ENCODE measurements at places on chromosomes 1 and 21.

GRCh38 chr1:166064313-166064926, 102.4 kb downstream of the FAM78B start:
- no peak for DNase-seq

DNA sequence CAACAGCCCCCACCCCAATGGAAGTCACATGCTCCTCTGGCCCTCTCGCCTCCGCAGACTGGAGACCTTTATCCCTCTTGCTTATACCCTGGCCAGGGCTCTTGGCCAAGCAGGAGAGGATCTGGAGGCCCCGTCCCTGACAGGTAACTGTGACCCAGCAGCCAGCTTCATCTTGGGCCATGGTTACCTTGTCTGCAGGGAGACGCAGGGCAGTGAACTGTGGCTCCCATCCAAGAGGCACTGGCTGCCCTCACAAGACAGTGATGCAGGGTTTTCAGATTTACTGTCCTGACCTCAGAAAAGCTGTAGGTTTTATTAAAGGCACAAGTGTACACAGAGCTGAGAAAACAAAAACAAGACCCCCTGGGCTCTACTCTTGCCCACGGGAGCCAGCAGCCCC, 96.7 kb upstream of the KLHDC7A start:
- no peak for DNase-seq

DNA sequence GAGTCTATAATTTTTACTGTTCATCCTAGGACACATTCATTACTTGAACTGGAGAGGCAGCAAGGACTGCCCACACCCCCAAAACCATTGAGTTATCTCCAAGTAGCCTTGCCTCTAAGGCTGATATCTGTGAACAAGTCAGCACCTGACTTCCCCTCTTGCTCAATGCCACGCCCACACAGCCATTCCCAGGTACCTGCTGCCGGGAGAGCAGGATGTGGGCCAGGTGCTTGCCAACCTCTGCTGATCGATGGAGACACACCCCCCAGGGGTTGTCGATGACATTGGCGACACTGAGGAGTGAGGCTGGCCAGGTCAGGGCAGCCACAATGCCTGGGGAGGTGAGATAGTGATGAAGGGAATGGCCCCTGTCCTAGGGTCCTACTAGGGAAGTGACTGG, 60.1 kb downstream of the TMCO4 start:
- DNase-seq = no peak

DNA sequence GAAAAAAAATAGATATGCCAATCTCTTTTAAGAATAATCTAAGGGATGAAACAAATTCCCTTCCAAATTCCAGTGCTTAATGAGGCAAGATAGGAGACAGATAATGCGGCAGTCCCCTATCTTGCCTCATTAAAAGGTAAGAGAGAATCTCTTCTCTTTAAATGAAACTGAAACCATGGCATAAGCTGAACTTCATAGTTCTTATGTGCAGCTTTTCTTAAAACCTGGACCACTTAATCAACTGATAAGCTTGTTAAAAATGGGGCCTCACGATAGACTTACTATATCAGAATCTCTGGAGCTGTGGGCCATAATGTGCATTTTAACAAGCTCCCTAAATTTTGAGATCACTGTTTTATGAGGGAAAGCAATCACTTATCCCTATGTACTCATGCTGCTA, 79.2 kb downstream of the NIBAN1 start:
- DNase-seq = no peak

- no peak for DNase-seq
Measured at GRCh38 chr1:231606712-231607111, 19.9 kb upstream of the DISC1 start.

DNA sequence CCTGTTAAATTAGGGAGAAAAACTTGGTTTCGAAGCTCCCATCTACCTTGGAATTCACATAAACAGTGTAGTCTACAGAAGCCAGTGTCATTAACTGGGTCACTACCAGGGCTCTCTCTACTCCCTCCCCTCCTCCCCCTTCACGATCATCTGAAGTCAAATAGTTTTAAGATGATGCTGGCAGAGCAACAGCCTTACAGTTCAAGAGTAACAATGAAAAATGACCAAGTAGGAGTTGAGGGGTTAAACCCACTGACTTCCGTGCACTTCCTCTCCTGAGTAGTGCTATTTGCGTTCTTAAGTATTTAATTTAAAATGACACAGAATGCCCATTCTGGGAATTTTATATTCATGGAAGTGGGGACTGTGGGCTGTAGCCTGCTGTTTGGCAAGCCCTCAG, 236.9 kb downstream of the SIPA1L2 start:
- DNase-seq = no peak

GRCh38 chr21:19490481-19490880, 1086.9 kb upstream of the TMPRSS15 start:
- no peak for DNase-seq

- no peak for DNase-seq
Measured at GRCh38 chr1:156712626-156713025, 7.2 kb upstream of the CRABP2 start.

DNA sequence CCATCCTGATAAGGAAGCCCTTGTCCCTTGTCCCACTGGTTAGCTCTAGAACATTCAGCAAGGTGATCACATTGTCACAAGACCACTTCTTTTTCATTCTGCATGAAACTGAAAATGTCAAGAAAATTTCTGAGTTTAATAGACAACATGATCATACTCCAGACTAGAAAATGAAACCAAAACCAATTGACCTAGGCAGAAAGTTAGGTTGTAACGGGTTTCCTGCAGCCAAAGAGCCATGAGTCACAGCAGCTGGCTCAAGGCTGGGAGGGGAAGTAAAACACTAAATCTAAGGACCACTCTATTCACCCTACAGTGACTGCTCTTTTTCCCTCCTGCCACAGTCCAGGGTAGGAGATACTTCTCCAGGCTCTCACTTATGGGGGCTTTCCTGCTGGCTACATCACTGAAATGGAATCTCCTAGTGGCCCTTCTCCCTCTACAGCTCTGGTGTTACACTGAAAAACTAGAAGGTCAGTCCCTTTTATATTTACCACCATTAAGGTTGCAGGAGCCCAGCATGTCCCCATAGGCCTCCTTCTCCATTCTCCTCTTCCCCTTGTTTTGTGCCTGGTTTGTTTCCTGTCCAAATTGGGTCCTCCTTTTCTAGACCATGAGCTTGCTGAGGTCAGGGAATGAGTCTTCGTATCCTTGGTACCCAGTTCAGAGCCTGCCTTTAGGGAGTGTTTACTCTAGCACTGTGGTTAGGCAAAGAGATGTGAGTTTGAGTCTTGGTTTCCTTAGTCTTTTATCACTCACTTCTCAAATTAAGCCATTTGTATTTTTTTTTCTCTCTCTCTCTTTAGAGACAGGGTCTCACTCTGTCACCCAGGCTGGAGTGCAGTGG, 236.5 kb upstream of the JUN start:
- DNase-seq = no peak

GRCh38 chr1:192601143-192601542, 25.6 kb downstream of the RGS1 start:
- DNase-seq = no peak

DNA sequence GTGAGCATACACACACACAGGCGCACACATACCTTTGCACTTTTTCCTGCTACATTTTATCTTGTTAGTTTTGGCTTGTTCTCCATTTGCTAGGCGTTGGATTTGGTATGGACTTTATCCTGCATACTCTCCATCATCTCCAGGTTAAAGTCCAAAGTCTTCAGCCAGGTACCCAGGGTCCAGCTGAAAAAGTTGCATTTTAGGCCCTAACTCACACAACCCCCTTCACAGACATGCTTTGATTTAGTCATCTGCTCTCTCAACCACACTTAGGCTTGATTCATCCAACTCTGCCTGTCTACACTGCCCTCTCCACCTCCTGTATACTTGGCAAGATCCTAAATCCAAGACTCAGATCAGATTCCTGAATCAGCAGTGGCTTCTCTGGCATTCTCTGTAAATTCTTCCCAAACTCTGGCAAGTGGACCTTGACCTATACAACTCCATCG, 10.7 kb upstream of the LAMB3 start:
- no peak for DNase-seq

GRCh38 chr1:185444676-185445075, 127.6 kb upstream of the IVNS1ABP start:
- DNase-seq = no peak

GRCh38 chr1:62597281-62597680, at the start of gene ANGPTL3:
Gene ANGPTL3, plus strand, starts transcription at chr1:62597520. Its CDS starts 47 bp downstream, at chr1:62597567.
- no peak for DNase-seq

DNA sequence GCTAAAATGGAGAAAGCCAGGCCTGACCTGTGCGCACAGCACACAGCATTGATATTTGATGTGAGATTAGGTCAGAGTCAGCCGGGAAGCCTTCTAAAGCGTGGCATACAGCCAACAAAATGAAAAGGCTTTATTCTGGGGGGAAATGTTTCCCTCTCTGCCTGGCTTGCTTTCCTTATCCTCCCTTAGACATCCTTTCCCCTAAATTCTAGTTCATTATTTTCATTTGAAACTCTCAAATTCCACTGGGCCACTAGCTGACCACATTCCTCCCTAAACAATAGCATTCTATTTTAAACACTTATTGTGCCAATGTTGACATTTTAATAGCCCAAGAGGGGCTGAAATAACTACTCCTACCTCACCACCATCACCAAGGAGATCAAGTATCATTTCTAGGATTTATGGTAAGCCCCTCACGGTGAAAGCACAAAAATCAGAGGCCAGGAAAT, 49.4 kb downstream of the LEPR start:
- no peak for DNase-seq

DNA sequence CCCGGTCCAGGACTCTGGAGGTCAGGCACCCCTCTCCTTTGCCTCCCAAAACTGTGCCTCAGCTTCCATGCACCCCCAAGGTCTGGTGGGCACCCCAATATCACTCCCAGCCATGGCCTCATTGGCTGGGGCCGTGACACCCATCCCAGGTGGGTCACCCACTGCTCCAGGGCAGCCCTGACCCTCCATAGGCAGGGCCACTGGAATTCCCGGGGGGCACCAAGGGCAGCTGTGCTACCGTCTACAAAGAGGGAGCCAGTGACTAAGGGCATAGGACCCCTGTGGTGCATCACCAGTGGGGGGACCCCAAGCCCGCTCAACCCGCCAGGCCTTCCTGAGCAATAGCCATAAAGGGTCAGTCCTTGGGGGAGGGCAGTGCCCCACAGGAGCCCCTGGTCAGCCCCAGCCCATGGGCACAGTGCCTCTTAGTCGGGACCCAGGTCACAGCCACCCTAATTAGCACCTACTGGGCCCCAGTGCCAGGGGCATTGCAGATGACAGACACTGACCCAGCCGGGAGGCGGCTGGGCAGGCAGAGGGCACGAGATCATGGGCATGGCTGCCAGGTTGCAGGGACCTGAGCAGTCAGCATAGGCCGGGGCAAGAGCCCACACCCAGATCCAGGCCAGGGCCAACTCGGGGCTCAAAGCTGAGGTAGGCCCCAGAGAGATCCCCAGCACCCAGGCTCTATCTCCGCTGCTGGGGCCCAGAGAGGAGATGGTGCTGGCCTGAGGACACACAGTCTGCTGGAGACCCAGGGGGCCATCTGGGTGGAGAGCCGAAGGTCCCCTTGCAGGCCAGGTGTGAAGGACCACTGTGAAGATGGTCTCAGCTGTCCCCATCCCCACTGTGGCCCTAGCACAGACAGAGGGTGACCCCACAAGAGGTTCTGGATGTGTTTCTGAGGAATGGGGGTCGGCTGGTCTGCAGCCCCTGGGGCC, 19.0 kb upstream of the ARF1 start:
- no peak for DNase-seq

DNA sequence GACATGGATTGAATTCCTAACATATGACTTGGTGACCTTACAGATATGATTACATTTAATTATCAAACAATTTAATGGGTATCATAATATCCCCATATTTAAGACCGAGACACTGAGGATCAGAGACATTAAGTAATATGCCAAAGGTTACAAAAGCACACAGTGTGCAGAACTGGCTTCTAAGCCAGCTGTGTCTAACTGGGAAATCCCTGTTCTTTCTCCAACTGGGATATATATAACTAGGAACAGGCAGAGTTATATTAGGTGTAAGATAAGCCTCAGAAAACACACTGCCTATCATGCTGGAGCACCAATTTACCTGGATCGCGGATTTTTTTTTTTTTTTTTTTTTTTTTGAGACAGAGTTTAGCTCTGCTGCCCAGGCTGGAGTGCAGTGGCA, 88.3 kb upstream of the ADGRL2 start:
- no peak for DNase-seq

- DNase-seq = no peak
Measured at GRCh38 chr1:59266180-59266926, 30.5 kb upstream of the FGGY start.

DNA sequence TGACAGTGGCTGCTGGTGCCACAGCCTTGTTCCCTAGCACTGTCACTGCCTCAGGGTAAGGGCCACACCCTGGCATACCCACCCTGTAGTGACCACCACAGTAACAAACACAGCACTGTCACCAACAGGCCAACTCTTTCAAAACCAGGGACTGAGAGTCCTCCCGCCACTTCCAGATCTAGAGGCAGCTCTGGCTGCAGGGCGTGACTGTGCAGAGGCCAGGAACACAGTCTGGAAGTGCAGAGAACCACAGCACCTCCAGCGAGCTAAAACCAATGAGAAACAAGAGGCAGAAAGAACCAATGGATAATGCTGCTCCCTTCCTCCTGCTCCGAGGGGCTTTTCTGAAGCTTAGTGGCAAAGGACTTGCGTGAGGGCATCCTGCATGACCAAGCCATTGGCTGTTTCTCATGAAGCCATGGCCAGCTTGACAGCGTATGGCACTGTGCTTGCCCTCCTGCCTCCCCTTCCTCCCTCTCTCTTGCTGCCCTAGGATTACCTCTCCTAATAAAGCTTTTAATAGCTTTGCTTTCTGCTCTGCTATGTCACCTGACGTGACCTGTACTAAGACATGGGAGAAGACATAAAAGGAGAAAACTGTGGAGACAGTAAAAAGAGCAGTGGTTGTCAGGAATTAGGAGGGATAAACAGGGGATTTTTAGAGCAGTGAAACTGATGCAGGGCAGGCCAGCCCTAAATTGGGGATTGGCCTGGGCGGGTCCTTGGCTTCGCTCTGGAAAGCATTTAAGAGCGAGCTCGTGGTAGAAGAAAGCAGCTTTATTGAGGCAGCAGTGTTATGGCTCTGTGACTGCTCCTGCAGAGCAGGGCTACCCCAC, 7.2 kb downstream of the PARP1 start:
- DNase-seq = no peak

- no peak for DNase-seq
Measured at GRCh38 chr1:213783893-213784292, 203.9 kb upstream of the PROX1 start.

DNA sequence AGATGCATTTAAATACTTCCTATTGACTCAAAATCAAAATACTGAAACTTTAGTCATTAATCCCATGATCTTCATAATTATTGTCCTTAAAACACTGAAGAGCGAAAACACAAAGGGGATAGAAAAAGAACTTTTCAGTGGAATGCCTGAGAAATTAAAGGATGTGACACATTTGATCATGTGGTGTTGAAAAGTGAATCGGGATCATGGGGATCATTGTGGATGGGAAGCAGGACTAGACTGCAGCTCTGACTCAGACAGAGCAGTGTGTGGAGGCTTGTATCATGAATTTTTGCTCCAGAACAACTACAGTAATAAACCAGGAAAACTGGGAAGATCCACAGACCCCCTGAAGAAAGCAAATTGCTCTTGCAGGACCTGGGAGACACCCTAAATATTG, 161.1 kb upstream of the CXADR start:
- no peak for DNase-seq

DNA sequence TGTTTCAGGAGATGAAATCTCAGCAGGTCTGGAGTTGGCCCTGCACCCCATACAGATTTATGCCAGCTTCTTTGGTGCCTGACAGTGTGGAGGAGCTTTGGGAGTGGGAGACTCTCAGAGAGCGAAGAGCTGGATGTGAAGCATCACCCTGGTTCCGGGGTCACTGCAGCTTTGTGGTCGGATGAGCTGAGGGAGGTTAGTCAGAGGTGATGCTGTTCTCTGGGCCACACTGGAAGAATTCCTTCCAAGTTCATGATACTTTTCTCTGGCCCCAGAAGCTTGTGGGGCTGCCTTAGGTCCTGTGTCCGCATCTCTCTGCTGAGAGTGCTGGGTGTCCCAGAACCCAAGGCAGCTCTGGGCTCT, 467.8 kb downstream of the CAMTA1 start:
- DNase-seq = no peak

Data from neuronal stem cell (in vitro differentiated cells).